Left ventricle myocardium inferior (tissue), 1 donor: ENCODE measurements at places on chromosomes 12 and 14. TPM values are rescaled to one million over a fixed set of nuclear protein-coding genes. Genes with fewer than 3 reads are reported as not detected.

GRCh38 chr14:91313154-91313850, 68.8 kb upstream of the GPR68 start:
- DNase-seq = no peak

KRT4 gene
- not detected for total RNA-seq

DNA sequence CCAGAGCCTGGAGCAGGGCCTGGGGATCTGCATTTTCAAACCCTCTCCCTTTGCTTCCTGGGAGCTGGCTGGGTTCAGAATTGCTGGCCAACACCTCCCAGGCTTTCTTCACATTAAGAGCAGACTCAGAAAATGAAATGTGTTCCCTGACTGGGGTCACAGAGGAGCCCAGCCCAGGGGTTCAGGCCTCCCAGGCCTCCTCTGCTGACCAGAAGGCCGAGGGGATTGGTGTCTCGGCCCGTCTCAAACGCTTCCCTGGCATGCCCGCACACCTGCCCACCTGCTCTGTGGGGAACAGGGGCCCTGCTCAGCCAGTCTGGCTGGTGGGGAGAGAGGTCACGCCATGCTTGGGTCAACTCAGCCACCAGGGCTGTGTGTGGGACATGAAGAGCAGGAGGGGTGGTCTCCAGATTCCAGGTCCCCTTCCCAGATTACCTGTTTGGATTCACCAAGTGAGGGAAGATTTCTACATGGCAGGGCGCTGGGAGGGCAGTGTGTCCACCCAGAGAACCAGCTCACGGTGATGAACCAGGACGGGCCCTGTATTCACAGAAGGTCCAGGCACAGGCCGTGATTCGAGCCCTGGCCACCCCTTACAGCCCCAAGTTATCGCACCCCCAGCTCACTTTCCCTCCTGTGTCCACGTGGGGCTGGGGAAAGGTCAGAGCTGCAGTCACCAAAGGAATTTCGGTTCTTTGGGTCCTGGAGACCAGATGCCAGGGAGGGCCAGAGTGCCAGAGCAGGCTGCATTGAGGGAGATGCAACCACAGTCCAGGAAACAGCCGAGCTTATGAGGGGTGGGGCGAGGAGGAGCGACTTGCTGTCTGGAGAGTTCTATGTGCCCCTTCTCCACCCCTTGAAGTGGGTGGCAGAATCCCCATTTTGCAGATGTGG, 55.2 kb upstream of the RIN3 start:
- no peak for DNase-seq

RNASE1 gene
- 294 TPM for total RNA-seq

CCDC177 gene
- total RNA-seq = not detected

GRCh38 chr14:49505041-49505766, 81.0 kb downstream of the RPS29 start:
- no peak for DNase-seq

PZP gene
- total RNA-seq = 0.36 TPM

B4GALNT3 gene
- total RNA-seq = 43.4 TPM

CLMN gene
- total RNA-seq = 3.7 TPM

GNPNAT1 gene
- total RNA-seq = 5.7 TPM

- no peak for DNase-seq
These were observed 316.2 kb downstream of the EGLN3 start for GRCh38 chr14:33634631-33635030.

DNA sequence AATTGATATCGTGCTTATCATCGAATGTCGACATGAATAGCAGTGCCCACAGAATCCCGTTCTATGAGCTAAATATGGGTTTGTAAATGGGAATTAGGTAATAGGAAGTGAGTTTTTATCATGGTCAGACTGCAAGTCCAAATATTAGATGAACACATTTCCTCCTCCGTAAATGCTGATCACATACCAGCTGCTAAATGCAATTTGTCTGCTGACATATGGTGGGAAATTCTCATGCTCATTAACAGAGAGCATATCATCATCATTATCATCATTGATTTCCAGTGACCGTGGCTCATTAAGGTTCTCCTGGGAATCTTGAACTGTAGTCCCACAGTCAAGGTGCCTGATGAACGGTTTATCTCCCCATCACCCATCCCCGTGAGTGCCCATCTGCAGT, 998.8 kb upstream of the TMEM132C start:
- DNase-seq = no peak

DNA sequence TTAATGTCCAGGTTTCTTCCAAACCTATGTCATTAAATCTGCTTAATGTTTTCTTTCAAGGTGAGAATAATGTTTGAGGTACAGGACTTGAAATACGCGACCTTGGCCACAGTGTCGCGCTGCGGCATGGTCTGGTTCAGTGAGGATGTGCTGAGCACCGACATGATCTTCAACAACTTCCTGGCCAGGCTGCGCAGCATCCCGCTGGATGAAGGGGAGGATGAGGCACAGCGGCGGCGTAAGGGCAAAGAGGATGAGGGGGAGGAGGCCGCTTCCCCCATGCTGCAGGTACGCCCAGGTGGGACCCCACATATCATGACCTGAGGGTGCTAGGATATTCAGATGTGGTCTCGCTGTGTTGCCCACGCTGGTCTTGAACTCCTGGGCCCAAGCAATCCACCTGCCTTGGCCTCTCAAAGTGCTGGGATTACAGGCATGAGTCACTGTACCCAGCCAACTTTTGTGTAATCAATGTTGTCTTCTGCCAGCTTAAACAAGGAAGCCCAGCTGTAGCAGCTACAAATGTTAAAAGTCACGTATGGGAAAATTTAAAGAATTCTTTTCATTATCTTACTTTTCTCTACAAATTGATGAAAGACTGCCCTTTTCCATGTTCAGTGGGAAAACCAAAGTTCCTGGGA, 50.8 kb downstream of the DYNC1H1 start:
- no peak for DNase-seq

GPRC5D gene
- total RNA-seq = not detected
